PC-9 (cell line): ENCODE measurements at places on chromosomes 11 and 22. TPM values are rescaled to one million over a fixed set of nuclear protein-coding genes. Genes with fewer than 3 reads are reported as not detected.
A peak's percentile ranks its signal among the peaks of the same experiment; 100 is the strongest.

DNA sequence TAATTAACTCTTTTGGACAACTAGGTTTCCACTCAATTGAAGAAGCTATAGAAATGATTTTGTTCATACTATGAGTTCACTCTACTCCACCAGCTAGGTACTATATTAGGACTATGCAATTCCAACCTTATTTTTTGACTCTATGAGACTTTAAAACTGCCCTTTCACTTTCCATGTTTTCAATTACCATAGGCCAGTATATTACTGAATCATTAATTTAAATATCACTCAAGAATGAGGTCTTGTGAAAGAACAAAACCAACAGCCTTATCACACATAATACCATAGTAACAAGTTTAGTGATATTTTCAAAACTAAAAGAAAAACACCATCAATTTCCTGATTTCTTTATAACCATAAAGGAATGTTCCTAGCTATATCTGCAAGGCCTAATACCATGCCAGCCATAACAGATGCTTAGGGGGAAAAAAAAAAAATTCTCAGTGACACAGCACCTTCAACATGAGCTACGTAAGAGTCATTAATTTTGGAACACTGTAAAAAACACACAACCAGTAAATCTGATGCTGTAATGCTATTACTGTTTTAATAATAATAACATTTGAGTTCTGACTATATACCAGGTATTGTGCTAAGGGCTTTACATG is 6.1 kb downstream of the DCUN1D5 start:
- peaks cover 32% of the 10 kb centered on the region for H3K4me1 ChIP-seq
- DNase-seq: no peak
- no peak overlapping the region for H3K4me3 ChIP-seq
- no peak overlapping the region for H3K27ac ChIP-seq
- H3K36me3 ChIP-seq: peaks cover 62% of the 10 kb centered on the region

DNA sequence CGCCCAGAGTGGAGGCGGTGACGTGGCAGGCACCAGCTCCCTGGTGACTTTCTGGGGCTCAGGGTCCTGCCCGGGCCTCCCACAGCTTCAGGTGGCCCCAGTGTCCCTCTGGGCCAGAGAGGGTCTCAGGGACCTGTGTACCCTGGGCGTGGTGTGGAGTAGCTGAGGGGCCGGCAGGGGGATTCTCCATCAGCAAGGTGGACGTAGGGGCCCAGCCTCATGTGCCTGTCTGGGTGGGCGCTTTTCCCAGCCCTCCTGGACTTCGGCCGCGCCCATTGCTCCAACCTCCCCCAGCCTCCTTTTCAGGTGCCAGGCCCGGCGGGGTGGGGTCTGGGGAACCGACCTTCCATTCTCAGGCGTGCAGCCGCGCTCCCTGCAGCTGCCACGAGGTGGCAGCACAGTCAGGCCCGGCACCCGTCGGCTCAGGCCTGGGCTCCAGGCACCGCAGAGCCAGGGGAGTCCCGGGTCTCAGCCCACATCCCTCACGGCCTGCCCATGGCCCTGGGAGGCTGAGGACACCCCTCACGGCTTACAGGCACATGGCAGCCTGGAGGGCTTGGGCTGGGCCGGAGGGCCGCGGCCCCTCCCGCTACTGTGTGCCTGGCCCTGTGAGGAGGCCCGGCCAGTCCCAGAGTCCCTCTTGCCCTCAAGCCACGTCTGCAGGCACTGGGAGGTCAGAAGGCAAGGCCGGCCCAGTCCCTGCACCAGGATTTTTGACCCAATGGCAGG is 19.9 kb upstream of the MUC5B start:
- peak overlapping the region; percentile 74 for H3K27ac ChIP-seq
- peaks cover 45% of the 10 kb centered on the region for H3K4me1 ChIP-seq
- H3K36me3 ChIP-seq: no peaks in the 10 kb centered on the region

- peaks cover 7% of the 10 kb centered on the region; the same call in 1 of the 2 replicates for H3K36me3 ChIP-seq
- H3K4me1 ChIP-seq: no peaks in the 10 kb centered on the region
- no peak for DNase-seq
- no peak overlapping the region for H3K27ac ChIP-seq
Observed at GRCh38 chr11:77353131-77353530, 51.6 kb upstream of the GDPD4 start.

DNA sequence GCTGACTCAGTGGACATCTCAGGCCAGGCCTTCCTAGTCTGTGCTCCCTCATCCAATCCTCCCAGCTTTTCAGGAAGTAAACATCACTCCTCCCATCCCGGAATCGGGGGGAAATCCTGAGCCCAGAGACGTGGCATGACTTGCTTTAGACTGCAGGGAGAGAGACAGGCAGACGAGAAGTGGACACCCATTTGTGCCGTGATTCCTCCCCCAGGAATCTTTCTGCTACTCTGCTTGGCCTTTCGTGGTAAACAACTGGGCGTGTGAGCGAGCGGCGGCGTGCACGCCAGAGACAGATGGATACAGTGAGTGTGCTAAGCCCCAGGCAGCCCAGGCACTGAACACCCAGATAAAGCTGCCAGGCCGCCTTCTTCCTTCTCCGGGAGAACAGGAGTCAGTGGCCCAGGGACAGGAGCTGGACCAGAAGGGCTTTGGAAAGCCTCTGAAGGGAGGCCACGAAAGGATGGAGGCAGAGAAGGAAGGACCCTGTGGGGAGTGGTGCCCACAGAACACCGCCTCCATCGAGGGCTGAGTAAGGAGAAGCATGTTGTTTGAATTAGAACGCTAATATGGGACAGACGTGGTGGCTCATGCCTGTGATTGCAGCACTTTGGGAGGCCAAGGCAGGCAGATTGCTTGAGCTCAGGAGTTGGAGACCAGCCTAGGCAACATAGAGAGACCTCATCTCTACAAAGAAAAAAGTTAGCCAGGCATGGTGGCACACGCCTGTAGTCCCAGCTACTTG is 53.0 kb upstream of the PRR5 start:
- H3K36me3 ChIP-seq: no peaks in the 10 kb centered on the region
- H3K4me1 ChIP-seq: no peaks in the 10 kb centered on the region
- DNase-seq: no peak
- no peak overlapping the region for H3K27ac ChIP-seq
- peaks cover 78% of the 10 kb centered on the region for H3K27me3 ChIP-seq

Gene UBQLN3
- not detected in 2 replicates for total RNA-seq

Gene TRIM49
- total RNA-seq: not detected in 2 replicates
